H9 (cell line): ENCODE measurements at places on chromosomes 1 and 21.
A peak's percentile ranks its signal among the peaks of the same experiment; 100 is the strongest.

DNA sequence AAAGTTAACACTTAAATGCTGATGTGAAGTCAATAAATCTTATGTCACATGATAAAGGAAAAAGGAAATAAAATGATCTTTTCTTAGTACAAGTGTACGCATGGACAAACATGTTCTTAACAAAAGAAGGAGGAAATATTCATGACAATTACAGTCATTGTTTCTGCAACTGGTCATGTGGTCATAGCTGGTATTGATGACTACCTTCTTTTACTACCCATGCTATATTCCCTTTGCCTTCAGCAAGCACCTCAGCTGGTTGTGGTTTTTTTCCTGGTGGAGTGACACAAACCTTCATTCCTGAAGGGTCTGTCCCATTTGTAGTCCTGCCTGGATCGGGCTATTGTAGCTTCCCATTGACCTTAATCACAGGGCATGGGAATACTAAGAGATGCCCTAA lies 23.4 kb upstream of the TSHB start:
- DNase-seq = no peak

GRCh38 chr1:222634180-222635013 lies 16.5 kb downstream of the MIA3 start:
- DNase-seq = peak; percentile 31

DNA sequence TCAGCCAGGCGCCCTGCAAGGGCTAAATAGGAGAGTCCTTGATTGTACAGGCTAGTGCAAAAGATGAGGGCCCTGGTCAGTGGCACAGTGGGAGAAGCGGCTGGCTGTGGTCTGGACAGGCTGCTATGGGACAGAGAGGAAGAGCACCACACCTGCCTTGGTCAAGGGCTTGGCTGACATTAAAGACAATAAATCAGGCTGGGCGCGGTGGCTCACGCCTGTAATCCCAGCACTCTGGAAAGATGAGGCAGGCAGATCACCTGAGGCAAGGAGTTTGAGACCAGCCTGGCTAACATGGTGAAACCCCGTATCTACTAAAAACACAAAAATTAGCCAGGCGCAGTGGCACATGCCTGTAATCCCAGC lies 62.9 kb downstream of the NID1 start:
- DNase-seq = no peak

- no peak for DNase-seq
Observed at GRCh38 chr1:19862944-19863343, 19.3 kb upstream of the OTUD3 start.

DNA sequence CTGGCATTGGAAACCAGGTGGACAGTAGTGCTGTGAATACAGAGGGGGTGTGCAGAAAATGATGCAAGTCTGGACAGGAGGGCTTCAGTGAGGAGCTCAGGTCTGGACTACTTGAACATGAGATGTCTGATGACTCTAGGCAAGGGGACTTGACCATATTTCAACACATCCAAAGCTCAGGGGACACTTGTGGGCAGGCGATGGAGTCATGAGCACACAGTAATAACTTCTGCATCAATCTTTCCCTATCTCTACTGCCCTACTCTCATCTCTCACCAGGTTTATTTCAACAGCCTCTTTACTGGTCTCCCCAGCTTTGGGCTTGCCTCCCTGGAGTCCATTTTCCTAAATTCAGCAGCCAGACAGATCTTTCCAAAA lies 21.9 kb downstream of the FMO2 start:
- DNase-seq = no peak

GRCh38 chr1:205028924-205029323 lies 14.1 kb upstream of the CNTN2 start:
- DNase-seq = no peak

GRCh38 chr1:177748080-177748801 lies 221.6 kb downstream of the SEC16B start:
- no peak for DNase-seq

DNA sequence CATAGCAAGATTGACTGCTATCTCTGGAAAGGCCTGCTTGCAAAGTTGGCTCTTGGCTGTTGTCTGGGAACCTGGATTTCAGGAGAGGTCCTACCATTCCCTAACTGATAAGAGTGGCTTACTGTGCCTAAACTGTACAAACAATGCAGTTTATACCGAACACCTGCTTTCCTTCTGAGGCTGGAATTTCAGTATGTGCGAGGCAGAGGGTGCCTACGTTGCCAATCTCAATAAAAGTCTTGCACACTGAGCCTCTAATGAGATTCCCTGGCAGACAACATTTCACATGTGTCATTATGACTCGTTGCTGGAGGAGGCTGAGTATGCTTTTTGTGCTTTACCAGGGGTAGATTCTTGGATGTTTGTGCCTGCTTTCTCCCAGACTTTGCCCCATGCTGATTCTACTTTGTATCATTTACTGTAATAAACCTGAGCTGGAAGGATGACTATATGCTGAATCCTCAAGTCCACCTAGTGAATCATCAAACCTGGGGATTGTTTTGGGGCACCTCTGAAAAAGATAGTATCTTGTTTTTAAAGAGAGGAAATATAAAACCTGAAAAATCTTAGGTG lies 58.9 kb upstream of the GNG4 start:
- no peak for DNase-seq

DNA sequence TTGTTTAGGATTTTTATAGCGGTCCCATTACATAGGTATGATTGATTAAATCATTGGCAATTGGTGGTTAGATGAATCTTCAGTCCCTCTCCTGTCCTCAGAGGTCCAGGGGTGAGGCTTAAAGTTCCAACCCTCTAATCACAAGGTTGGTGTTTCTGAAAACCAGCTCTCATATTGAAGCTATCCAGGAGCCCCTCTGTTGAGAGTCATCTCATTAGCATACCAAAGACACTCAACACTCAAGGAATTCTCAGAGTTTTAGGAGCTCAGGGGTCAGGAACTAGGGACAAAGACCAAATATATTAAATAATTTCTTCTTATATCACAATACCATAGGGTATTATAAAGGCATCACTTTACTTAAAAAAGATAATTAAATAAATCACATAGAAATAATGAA lies 23.3 kb downstream of the FCRL2 start:
- DNase-seq = no peak

- DNase-seq = no peak
Observed at GRCh38 chr1:75115654-75116053, 18.5 kb upstream of the LHX8 start.

DNA sequence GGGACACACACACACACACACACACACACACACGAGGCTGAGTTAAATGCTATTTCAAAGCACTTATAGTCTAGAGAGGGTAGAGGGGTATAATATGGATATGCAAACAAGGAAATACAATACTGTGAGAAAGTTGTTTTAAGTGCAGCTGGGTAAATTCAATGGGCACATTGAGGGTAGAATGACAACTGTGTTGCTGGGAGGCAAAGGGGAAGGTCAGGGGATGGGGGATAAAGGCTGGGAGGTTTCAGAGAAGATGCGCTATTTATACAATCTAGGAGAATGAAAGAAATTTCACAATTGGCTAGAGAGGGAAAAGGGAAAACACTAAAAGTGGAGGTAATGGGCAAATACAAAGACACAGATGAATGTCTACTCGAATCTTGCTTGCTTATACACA lies 19.4 kb downstream of the EXTL2 start:
- no peak for DNase-seq

DNA sequence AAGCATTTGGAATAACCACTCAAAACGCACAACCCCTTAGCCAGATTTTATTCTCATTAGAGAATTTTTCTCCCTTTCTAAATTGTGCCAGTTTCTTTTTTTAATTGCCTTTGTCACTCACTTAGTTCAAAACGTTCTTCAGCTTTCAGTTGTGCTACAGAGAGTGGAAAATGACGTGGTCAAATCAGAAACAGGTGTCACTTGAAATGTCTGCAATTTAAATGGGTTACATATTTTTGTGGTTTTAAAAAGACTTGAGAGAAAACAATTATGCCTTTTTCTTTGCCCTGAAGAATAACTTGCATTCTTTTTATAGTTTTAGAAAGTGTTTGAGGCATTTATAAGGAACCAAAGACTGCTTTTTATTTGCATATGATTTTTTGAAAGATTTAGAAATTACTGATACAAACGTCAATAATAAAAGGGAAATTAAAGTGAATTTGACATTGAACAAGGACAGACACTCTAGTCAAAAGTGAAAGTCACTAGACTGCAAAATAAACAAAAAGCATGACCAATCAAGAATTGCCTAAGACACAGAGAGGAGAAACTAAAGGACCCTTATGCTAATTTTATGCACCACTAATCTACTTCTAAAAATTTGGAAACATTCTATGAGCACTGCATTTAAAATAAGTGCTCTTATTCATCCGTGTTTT lies 191.0 kb downstream of the TPR start:
- no peak for DNase-seq

- no peak for DNase-seq
Observed at GRCh38 chr1:242871471-242872030, 347.1 kb upstream of the PLD5 start.

DNA sequence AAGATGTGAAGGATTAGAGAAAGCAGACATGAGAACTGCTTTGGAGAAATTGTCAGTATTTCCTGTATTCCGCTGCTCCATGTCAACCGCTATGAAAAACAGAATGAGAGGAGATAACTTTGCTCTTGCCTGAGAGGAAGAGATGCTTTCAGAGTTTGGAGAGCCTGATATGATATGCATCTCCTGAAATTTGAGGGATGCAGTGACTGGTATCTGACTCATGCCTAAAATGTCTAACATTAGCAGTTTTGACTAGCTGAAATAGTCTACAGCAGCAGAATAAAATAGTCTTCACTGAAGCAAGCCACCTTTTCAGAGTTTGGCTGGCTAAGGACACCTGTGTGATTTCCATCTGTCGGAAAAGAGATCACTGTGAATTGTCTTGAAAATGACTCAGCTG lies 165.8 kb upstream of the LRRC7 start:
- DNase-seq = no peak

- DNase-seq = peak; percentile 79
Observed at GRCh38 chr1:205977402-205978014, 25.7 kb downstream of the RAB7B start.

GRCh38 chr1:181016563-181016962 lies 6.1 kb downstream of the STX6 start:
- DNase-seq = no peak

GRCh38 chr21:24824209-24824608 lies 783.1 kb downstream of the MRPL39 start:
- no peak for DNase-seq

DNA sequence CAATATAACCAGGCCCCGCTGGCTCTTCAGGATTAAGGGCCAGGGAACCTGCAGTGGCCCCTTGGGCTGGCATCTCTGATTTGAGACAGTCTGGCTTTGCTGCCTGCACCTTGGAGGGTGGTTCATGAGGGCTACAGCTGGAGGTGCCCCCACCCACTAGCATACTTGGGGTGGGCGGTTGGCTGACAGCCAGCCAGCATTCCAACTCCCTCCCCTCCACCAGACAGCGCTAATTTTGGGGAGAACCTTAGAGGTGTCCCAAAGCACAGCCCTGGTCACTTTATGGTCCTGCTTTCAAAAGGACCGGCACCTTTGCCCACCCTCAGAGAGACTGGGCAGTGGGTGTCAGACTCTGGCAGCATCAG lies 180.7 kb upstream of the VAMP3 start:
- no peak for DNase-seq

GRCh38 chr1:96416701-96417444 lies 304.7 kb upstream of the PTBP2 start:
- no peak for DNase-seq

DNA sequence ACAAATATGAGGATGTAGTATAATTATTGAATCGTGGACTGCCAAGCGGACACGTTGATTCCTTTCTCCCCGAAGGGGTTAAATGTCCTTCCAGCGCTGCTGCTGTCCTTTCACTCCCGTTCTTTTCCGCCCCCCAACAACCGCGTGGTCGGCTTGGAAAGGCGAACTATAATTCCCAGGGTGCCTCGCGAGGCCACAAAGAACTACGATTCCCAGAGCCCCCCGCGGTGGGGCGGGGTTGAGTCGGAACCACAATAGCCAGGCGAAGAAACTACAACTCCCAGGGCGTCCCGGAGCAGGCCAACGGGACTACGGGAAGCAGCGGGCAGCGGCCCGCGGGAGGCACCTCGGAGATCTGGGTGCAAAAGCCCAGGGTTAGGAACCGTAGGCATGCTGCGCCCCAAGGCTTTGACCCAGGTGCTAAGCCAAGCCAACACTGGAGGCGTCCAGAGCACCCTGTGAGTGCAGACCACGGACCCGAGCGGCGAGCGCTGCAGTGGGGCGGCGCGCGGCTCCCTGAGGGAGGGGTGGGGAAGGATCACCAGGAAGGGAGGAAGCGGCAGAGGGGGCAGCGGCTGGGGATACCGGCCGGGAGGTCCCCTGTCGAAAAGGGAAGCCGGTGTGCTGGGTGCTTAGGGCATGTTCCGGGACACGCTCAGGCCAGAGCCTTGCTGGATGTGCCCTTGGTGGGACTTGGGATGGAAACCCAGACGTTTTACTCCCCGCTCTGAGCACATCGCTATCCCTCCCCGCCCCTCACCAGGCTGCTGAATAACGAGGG lies at the start of gene LAMTOR2:
LAMTOR2 (plus strand) TSS at position 283 of the 781 bp plus-strand sequence; CDS start at position 391, 108 bp downstream.
- DNase-seq = peak; percentile 98

- DNase-seq = no peak
Observed at GRCh38 chr21:25416669-25417068, 190.6 kb downstream of the MRPL39 start.
